ENCODE measurements at places on chromosomes 5 and 9.
A peak's percentile ranks its signal among the peaks of the same experiment; 100 is the strongest.

GRCh38 chr5:96247097-96247701 is 185.8 kb downstream of the PCSK1 start:
- DNase-seq = no peak

DNA sequence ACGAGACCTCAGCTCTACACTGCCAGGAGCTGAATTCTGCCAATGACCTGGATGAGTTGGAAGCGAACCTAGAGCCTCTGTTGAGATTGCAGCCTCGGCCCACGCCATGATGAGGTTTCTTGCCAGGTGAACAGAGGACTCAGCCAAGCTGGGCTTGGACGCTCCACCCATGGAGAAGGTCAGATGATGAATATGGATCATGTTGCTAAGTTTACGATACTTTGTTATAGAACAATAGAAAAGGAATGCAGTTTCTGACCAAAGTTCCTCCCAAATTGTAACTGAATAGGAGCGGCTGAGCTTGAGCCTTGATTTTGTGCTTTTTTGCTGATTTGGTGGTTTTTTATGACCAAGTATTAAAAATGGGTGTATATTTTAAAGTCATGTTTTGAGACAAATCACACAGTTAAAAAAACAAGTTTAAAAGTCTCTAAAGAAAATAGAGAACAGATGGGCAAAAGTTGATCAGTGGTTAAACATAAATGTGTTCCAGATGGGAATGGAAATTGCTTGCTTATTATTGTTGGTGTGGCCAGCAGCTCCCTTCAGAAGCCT is 32.9 kb downstream of the ROPN1L start:
- DNase-seq = no peak

DNA sequence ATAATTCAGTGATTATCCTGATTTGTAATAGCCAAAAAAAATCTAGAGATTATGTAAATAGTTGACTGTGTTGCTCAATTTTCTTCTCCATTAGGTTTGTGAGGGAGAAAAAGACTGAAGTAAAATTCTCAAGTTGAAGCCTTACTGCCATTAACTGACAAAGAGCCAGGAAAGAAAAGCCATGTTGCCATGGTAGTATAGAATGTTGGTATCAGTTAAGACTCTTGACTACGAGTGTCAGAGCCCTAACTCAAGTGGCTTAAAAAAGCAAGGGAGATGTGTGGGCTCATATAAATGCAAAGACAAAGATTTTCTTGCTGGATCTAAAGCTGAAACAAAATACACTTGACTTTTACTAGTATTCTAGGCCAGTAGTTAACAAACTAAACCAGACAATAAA is 571.7 kb downstream of the KCTD16 start:
- no peak for DNase-seq

GRCh38 chr5:80703291-80703690 is 48.5 kb upstream of the DHFR start:
- no peak for DNase-seq

GRCh38 chr5:50559955-50560354 is 106.5 kb upstream of the PARP8 start:
- DNase-seq = no peak

DNA sequence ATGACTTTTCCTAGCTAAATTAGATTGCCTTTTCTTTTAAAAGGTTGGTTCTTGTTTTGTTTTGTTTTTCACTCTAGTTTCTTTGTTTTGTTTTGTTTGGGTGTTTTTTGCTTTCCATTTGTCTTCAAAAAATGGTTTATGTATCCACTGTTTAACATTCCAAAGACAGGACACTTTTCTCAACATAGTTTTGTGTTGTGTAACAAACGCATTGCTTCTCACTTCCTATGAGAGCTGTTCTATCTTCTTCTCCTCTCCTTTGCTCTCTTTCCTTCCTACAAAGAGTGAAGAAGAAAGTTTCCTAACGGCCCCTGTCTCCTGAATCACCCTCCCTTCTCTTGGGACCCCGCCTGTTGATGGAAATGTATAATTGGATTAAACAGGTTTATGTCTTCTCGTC is 539.7 kb downstream of the ACTL7B start:
- DNase-seq = no peak

DNA sequence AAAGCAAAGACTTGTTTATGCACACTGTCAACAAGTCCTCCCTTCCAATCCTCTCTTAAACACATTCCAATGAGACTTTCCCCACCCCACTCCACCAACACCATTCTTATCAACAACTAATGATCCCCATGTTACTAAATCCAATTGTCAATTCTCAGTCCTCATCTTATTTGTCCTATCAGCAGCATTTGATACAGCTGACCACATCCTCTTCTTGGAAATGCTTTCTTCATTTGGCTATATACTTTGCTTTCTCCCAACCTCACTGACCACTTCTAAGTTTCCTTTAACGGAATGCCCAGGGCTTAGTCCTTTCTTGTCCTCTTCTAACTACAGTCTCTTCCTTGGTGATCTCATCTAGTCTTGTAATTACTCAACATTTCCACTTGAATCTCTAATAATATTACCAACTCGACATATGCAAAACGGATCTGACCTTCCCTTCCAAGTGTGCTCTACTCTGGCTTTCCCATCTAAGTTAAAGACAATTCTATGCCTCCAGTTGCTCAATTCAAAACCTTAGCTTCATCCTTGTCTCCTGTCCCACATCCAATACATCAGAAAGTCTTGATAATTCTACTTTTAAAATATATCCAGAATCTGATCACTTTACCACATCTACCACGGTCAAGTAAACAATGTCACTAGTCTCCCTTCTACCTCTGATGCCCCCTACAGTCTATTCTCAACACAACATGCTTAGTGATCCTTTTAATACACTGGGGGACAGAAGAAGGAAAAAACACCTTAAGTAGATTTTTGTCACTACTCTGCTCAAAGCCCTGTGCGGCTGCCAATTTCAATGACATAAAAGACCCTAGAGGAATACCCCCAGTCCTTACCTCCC is 25.5 kb downstream of the AGTPBP1 start:
- DNase-seq = no peak

- DNase-seq = no peak
These were observed 247.1 kb upstream of the ANKRD55 start for GRCh38 chr5:56480078-56480704.

GRCh38 chr9:125133403-125134329 is 9.7 kb downstream of the SCAI start:
- no peak for DNase-seq

DNA sequence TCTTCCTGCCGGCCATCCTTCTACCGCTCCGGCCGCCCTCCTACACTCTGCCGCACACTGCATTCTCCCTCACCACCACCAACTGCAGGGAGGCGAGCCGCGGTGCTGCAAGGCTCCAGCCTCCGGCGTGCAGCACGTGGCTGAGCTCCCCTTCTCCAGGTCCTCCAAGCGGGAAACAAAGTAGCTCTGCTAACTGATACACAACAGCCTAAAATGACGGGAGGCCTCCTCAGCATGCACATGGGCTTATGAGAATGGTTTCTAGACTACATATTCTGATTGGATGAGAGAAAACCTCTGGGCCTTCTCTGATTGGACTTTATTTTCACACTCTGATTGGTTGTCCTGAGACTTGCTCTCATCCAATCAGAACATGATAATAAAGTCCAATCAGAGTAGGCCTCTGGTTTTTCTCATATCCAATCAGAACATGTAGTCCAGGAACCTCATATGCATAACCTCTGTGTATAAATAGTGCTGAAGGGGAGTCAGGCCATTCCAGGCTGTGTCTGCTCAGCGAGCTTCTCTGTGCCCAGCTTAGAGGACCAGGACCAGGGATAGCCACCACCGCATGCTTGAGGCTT is 27.0 kb upstream of the ZNF354B start:
- DNase-seq = no peak

DNA sequence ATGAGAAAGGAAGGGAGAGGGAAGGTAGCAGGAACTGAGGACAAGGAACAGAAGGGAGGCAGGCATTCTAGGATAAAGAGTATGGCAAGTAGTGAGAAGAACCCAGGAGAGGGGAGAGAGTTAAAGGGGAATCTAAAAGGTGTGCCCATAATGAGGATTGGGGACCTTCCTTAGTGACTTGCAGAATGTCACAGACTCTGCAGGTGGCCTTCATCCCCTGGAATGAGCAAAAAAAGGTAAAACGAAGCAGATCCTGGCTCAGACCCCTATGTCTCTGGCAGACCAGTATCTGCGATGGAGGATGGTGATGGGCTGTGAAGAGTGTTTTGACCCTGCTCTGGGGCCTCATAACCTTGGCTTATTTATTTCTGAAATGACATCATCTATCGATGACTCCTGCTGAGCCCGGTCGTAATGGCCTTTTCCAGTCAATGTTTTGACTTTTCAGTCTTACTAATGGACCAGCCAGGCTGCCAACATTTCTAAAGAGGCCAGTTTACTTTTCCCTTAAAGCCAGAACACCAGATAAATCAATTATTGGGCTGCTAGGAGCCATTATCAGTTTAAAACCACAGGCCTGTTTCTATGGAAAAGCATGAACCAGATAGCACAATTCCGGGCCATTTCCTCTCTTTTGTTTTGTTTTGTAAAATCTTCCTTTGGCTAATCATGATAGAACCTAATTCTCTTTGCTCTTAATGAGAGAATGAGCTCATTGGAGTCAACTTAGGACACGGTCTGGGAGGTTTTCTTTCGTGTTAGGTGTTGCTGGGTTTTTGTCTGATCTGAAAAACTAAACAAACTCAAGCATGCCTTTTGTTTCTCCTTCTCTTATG is 3.1 kb downstream of the TMOD1 start:
- DNase-seq = no peak

DNA sequence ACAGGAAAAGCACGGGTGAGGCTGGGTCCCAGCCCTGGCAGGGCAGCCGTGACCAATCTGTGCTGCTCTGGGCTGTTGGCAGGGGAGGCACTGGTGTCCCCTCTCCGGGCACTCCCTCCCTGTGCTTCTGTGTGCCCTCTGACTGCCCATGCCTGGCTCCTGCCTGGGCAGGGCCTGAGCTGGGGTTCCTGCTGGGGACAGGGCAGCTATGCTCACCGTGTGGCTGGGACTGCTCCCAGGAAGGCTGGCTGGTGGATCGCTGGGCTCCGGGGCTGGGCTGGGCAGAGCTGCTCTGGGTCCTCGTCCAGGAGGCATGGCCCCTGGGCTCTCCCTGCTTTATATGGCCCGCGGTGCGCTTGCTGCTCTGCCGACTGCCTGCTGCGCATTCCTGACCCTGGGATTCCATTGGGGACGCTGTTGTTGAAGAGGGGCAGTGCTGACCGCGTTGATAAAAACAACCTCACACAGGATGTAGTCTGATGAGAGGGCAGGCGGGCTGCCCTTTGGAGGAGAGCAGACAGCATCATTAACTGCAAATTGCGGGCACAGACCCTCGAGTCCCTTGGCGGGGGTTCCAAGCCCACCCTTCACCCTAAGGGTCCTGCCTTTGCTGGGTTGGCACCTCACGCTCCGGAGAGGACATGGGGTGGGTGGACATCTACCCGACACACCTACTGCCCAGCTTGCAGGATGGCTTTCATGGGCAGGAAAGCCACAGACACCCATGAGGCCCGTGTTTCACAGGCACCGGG is 955 bp downstream of the QRFP start:
- DNase-seq = no peak

GRCh38 chr5:68962757-68963484 is 130.9 kb upstream of the SLC30A5 start:
- DNase-seq = peak; percentile 80

GRCh38 chr5:135341016-135341666 is 57.9 kb downstream of the MACROH2A1 start:
- no peak for DNase-seq

GRCh38 chr5:110115503-110115902 is 425.8 kb downstream of the MAN2A1 start:
- DNase-seq = no peak

- no peak for DNase-seq
These were observed 62.2 kb downstream of the NTRK2 start for GRCh38 chr9:84731696-84732095.

Measured in right forelimb (tissue), 1 donor.